Uterine smooth muscle cell (primary cell): ENCODE measurements at places on chromosomes 5 and 9. TPM values are rescaled to one million over a fixed set of nuclear protein-coding genes. Genes with fewer than 3 reads are reported as not detected.

Gene PHAX
- total RNA-seq, result 71.1 and 103 TPM in 2 replicates

Gene C5orf34
- total RNA-seq, result 4.4 and 11.5 TPM in 2 replicates

Gene IFNA6
- not detected in 2 replicates for total RNA-seq

Gene SPAAR
- total RNA-seq, result under 0.01 TPM in 1 of 2 replicates, not detected in the other

Gene ZDHHC11
- total RNA-seq, result 0.44 and 2.5 TPM in 2 replicates
